ENCODE measurements at places on chromosomes 3 and 15.

DNA sequence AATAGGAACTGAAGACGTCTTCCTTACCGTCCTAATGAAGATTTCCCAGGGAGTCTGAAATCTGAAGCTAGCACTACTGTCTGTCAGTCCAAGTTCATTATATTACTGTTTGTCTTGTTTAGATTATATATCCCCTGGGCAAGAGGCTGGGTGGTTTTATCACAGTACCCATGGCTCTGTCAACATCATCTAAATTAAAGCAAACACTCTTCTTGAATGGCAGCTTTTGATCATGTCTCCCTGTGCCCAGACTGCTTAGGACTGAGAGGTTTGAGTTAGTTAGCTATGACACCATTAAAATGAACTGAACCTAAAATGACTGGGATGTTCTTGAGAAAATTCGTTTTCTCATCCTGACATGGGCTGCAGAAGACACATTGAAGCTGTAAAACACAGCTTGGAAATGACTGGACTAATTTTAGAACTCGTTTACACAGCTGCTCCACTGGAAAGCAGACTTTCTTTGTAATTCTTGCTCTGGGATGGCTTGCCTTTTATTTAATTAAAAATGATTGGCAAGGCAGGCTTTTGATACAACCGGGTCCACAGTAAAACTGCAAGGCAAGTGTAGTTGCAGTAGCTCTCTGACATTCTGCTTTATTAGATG lies 243.5 kb downstream of the MFSD1 start:
- DNase-seq, result no peak

DNA sequence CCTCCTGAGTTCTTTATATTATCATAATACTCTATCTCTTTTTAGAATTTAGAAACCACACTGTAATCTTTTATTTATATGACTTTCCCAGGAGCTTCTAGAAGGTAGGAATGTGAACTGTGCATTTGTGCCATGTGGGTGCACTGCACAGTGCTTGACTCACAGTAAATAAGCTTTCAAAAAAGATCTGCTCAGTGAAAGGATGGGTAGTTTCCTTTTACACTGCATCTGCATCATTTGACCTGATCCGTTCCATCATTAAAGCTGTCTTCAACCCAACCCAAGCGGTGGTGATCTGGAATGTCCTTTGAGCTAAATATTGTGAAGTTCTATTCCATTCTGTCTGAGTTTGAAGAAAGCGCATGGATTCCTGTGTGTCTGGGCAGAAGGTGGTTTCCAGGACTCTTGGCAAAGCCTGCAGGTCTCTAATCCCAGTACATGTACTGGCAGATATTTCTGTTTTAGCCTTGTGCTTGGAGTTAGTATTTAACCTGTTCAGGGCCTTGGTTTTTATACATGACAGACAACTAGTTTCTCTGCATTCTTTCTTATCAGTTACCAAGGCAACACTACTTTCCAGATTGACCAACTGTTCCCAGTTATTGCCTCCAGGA lies 96.7 kb downstream of the DHX30 start:
- no peak for DNase-seq

DNA sequence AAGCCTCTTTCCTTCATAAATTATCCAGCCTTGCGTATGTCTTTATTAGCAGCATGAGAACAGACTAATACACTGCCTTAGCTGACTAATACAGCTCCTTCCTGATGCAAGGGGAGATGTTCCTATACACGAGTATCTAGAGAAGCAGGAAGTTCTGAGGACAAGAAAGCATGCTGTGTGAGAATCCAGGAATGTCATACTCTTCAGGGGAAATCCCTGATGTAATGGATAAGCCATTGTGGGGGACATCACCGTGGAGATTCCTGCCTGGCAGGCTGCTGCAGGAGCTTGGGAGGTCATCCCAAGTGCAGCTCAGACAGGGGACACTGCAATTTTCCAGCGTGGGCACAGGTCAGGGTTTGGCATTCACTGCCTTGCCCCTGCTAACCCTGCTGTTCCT lies 476.9 kb downstream of the NR2F2 start:
- DNase-seq, result no peak

DNA sequence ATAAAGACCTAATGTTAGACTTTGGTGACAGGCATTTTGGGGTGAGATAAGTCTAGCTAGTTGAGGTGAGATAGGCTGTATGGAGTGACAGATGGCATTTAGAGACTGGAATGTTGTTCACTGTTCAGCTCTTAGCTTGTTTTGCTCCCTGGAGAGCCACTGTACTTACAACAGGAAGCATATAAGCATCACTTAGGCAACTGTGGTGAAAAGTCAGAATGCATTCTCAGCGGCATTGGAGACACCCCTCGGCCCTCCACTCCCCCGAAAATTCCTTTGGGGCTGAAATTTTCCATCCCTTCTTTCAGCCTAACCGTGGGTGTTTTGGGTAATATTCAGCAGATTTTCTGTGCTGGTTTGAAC lies 73.4 kb downstream of the SLCO3A1 start:
- DNase-seq, result no peak

GRCh38 chr15:79376383-79376782 lies 55.8 kb upstream of the MINAR1 start:
- DNase-seq, result no peak

GRCh38 chr15:61205346-61205921 lies 23.7 kb downstream of the RORA start:
- no peak for DNase-seq

GRCh38 chr3:52406791-52407510 lies 38.0 kb downstream of the SEMA3G start:
- DNase-seq, result no peak

- no peak for DNase-seq
Measured at GRCh38 chr3:43872301-43872700, 181.6 kb downstream of the ABHD5 start.

- DNase-seq, result no peak
Measured at GRCh38 chr3:178434206-178434805, 101.9 kb upstream of the KCNMB2 start.

Data from mesothelial cell of epicardium (in vitro differentiated cells).